ENCODE measurements at places on chromosomes 7 and 10.

GRCh38 chr10:7763929-7764328, 23.9 kb downstream of the KIN start:
- no peak for DNase-seq

GRCh38 chr7:157457355-157458253, 120.8 kb downstream of the DNAJB6 start:
- DNase-seq = no peak

GRCh38 chr10:125562737-125563136, 120.2 kb downstream of the TEX36 start:
- DNase-seq = no peak

DNA sequence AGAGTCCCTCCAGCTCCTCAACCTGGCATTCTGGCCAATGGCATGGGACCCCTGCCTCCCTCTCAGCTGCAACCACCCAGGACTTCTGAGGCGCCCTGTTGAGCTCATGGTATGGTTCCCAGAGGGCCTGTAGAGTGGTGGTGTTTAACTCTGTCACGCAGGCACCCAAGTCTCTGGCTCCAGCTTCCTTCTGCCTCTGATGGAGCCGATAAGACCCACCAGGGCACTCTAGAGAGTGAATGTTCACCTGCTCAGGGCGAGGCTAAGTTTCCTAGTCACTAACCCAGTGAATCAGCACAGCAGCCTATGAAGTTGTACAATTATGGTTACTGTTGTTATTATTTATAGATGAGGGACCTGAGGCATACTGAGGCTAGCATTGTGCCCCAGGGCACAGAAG, 120.4 kb downstream of the ZMIZ1 start:
- DNase-seq = no peak

DNA sequence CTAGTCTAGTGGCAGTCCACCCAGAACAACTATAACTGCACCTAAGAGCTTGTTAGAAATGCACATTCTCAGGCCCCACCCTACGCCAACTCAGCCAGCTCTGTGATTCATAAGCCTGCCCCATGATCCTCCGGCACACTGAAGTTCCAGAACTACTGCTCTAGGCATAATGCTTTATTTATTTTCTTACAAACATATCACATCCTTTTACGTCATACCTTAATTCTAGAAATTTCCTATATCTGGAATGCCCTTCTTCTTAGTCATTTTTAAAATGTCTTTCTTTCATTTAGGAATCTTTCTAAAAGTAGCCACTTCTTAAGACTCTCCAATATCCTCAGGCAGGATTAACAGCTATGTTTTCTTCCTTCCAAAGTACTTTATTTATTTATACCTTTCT, 480.1 kb downstream of the INHBA start:
- no peak for DNase-seq

GRCh38 chr7:69932034-69932628, 333.9 kb downstream of the AUTS2 start:
- no peak for DNase-seq

GRCh38 chr7:134320201-134320600, 3.5 kb upstream of the SLC35B4 start:
- DNase-seq = no peak

GRCh38 chr10:17802976-17803375, 6.2 kb upstream of the MRC1 start:
- DNase-seq = no peak

GRCh38 chr10:106593876-106594275, 570.6 kb downstream of the SORCS1 start:
- DNase-seq = no peak

- no peak for DNase-seq
Measured at GRCh38 chr7:11251436-11251835, 277.8 kb downstream of the PHF14 start.

DNA sequence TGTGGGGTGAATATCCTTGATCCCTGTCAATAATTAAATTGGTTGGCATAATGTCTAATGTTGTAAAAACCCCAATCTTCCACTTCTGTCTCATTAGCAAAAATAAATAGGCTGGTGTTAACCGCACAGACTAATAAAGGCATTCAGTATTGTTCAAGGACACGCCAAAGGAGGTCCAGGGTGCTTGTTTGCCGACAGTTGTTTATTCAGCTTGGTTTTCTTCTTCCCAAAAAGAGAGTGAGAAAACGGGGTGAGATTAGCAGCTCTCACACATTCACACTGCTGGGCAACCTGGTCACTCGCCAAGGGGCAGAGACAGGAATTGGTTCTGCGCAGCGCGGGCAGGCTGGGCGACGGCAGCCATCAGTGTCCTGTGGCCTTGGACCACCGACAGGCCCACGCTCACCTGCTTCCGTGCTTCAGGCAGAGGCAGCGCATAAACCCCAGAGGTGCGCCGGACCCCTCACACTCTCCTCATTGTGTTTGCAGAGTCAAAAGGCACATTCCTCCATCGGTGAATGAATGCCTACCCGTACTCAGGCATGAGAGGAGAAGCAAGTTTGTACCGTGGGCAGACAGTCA, 26.2 kb upstream of the LMBR1 start:
- no peak for DNase-seq

DNA sequence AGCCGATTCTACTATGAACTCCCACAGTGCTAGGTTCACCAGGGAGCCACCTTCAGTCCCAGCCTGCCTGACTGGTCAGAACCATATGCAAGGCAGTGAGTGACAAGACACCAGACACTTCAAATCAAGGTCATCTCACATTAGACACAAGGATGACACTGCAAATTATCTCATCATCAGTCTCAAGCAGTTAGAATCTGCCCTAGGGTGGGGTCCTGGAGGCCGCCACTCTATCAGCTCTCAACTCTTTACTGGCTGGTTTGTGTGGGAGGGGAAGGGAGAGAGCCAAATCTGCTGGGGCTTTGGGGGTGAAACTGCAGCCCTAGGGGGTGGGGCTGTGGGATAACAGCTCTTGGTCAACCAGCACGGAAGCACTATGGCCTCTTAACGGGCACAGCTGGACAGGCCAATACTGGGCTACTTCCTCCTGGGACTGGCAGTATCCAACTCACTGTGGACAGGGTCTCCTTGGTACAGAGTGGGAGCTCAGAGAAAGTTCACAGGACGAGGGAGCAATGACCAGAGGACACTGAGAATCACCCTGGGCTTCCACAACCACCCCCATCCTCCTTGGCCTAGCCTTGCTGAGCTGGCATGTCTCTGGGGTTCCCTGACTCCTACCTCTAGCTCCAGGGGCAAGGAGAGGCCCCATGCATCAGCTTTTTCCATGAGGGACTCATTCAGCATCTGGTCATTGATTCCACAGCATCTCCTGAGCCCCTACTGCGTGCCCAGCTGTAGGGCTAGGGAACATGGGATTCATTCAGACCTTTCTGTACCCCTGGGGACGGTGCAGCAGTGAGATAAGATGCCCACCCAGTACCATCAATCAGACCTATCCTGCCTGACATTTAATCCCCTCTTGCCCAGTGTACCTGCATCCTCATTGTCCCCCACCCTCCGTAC, 5.4 kb downstream of the GPRIN2 start:
- DNase-seq = peak; percentile 5

DNA sequence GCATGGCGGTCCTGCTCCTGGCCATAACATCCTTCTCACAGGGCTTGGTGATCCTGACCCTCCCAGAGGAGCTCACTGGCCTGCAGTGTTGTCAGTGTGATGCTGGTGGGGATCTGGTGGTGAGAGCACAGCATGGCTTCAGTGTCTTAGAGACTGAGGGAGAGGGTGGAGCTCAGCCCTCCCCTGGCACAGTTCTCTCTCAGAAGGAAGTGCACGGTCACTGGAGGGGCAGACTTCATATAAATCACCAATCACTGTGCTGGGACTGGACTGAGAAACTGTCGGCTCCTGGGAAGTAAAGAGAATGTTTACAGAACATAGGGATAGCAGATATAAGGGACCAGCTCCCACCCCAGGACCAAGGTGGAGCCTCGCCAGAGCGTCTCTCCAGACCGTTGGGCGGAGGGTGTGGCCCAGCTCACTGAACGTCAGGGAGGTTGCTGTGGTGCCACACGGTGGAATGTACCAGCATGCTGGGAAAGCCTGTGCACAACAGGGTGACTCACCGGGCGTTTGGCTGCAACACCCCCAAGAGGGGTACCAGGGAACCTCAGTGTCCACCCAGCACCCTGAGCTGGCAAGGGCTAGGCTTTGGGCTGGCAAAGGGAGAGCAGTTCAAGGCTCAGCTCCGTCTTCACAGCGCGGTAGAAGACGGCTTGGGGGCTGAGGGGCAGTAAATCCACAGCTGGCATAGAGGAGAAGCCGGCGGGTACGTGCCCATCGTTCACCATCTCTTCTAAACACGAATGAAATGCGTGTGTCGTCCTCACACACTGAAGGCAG, 8.8 kb upstream of the GET4 start:
- no peak for DNase-seq

GRCh38 chr7:14023838-14024237, 34.4 kb upstream of the ETV1 start:
- no peak for DNase-seq

GRCh38 chr7:139675127-139676125, 102.4 kb downstream of the HIPK2 start:
- DNase-seq = no peak

DNA sequence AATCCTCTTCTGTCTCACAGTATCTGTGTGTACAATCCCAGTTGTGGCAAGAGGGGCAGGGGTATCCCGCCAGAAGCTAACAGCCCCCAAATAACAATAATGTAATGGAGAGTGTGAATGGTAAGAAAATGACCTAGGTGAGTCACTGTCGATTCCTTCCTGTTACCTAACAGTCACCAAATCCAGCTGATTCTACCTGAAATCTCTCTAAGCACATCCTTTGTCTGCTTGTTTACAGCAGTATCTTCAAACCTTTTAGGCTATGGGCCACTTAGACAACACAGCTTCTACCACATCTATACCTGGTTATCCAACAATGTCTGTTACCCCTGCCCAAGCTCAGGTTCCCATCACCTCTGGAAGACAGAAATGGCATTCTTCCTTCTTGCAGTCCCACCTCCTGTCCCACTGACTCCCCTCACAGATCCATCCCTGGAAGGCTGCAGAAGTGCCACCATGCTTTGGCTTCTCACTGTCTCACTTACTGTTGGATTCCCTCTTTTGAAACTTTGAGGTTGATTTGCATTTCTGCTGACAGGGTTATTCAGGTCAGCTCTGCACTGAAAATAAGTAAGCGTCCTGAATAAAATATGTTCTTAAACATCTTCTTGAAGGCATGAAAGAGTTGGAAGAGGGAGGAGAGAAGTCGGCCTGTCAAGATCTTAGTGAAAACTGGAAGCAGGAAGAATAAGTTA, 13.1 kb downstream of the PIP4K2A start:
- no peak for DNase-seq

DNA sequence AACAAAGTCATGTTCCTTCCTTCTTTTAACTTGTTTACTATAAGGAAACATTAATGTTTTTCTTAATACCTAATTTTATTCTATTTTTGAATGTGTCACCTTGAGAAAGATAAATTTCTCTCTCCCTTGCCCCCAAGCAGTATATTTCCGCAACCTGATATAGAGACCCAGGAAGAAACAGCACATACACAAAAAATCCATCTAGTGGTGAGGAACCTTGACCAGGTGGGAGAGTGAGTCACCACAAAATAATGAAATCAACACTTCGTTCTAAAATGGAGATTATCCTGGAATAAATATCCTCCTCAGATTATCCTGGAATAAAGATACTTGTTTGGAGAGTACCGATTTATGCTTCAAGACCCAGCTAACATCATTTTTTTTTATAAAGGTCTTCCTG, 232.9 kb upstream of the PTN start:
- DNase-seq = no peak

- DNase-seq = no peak
Measured at GRCh38 chr10:70114902-70115301, 17.7 kb downstream of the AIFM2 start.

- no peak for DNase-seq
Measured at GRCh38 chr10:64306729-64307327, 785.6 kb downstream of the REEP3 start.

All from T-helper 17 cell (primary cell).